Skeletal muscle cell (primary cell): ENCODE measurements at places on chromosomes 5 and 9.

- DNase-seq: no peak
Measured at GRCh38 chr5:39933061-39933460, 508.3 kb upstream of the DAB2 start.

GRCh38 chr5:112165399-112165798 lies 253.7 kb downstream of the EPB41L4A start:
- DNase-seq: no peak

DNA sequence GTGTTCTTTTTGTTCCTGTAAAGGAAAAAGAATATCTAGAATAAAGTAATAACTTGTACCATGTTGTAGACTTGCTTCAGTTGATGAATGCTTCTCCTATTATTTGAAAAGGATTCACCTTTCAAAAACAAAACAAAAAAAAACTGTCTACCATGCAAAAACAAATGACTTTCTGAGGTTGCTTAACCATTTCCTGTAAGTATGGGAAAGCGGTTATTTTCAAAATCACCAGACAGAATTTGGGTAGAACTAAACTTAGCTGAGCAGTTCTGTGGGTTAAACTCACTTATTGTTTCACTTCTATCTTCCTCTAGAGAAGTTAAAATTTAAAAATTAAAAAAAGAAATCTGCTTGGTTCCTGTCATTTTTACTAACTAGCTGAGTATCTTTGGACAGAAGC lies 25.2 kb downstream of the LNPEP start:
- DNase-seq: no peak

DNA sequence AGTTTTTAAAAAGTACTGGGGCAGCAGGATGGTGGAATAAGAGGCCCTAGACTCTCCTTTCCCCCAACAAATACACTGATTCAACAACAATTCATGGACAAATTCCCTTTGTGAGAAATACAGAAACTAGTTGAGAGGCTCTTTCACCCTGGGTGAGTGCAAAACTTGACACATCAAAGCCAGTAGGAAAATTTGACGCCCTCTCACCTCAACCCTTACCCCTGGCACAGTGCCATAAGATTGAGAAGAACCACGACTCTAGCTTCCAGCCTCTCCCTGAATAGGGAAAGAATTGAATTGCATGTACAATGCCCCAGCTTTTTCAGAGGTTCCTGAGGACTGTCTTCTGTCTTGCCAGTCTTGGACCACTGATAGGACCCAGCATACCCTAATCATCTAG lies 12.3 kb downstream of the KIF4B start:
- no peak for DNase-seq

DNA sequence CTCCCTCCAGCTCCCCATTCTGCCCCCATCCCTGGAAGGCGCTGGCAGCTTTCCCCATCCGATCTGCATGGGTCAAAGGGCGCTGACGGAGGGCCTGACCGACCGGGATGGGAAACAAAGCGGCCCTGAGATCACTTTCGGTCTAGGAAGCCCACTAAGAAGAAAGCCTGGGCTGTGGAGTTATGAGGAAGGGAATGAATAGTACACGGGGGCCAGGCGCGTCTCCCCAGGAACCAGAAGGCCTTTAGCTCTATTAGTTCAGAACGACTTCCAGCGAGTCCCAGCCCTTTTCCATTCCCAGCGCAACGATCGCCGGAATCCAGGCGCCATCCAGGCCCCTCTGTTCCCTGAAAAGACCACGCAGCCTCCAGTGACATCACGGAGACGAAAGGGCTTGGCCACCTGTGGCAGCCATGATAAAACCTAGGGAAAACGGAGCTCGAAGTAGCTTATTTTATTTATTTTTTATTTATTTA lies 70.1 kb upstream of the CCDC180 start:
- no peak for DNase-seq

DNA sequence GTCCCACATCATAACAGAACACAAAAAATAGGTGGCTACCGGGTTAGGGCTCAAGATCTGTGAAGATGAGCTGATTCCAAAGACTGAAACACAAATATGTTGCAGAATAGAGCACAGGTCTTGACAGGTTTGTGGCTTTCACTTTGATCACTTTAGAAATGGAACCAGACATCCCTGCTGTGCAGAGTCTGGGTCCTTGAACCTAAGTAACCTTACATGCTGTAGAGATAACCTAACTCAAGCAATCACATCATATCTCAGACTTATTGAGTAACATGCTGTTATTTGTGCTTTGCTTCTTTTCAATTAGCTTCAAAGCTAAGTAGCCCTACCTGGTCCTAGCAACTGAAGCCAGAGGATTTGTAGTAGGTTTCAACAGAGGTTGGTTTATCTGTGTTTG lies 24.3 kb downstream of the FBXW2 start:
- no peak for DNase-seq

DNA sequence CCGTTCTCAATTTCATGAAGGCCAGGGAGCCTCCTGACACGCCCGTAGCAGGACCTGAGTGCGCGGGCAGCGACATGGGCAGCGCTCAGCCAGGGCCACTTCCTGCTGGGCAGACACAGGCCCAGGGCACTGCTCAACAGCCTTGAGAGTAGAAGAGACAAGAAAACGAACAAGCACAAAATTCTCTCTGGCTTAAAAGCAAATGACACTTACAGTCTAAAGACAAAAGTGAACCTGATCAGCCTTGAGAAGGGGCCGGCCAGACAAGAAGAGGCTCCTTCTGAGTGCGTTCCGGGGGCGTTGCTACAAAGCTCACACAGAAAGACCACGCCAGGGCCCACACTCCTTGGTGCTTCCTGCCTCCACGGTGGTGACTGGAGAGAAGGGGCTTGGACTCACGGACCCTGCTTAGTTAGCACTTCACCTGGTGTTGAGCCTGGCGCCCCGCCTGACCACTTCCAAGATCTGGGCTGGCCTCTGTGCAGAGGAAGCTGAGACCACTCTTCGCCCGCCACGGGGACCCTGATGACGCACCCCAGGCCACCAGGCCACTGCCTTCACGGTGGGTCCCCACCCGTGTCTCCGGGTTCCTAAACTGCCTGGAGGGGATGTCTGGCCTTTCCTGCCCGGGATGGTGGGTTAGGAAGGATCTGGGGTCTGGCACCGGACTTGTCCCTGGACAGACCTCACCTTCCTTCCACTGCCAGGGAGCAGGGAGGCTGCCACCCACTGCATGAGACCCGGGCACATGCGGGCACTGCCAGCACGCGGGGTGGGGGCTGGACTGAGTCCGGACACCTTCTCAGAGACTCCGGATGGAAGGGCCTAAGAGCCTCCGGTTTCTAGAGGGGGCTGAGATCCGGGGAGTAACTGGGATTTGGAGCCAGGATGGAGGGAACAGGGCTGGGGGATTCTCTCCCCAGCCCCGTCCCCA lies 1.3 kb downstream of the SLC12A7 start:
- no peak for DNase-seq

DNA sequence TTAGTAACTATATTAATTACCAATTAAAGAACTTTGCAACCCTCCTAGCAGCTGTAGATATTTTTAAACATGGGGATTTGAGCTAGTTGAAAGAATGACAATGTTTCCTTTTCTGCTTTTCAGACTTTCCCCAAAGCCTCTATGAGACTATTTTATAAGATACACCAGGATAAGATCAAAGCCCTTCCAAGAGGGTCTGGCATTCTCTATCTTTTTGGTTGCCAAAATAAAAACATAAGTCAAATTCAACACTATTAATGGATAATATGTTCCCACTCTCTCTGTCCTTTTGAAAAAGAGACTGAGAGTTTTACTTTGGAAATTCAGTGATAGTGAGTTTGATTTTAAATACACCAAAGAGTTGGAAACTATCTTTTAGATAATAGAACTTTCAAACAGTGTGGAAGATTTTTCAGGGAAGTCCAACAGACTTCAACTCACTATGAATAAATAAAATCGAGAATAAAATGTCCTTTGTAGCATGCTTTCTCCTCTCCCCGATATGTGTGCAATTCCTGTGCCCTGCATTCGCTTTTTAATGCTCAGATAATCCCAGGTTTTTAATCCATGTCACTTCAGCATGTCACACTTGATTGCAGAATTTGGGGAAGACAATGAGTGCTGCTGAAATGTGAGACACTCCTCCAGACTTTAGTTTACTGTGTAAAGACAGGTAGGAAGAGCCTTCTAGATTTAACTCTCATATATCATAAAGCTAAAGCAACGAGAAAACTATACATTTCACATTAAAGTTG lies 1095.7 kb upstream of the DMAC1 start:
- DNase-seq: no peak

- no peak for DNase-seq
Measured at GRCh38 chr5:178290376-178290775, 57.8 kb upstream of the PHYKPL start.
